ENCODE measurements at places on chromosomes 7 and 10.

GRCh38 chr7:116710764-116711452 lies 38.9 kb downstream of the MET start:
- no peak for DNase-seq

GRCh38 chr10:970311-971149 lies 17.7 kb upstream of the GTPBP4 start:
- DNase-seq = no peak

GRCh38 chr7:140512317-140513000 lies 33.2 kb upstream of the MKRN1 start:
- DNase-seq = no peak

DNA sequence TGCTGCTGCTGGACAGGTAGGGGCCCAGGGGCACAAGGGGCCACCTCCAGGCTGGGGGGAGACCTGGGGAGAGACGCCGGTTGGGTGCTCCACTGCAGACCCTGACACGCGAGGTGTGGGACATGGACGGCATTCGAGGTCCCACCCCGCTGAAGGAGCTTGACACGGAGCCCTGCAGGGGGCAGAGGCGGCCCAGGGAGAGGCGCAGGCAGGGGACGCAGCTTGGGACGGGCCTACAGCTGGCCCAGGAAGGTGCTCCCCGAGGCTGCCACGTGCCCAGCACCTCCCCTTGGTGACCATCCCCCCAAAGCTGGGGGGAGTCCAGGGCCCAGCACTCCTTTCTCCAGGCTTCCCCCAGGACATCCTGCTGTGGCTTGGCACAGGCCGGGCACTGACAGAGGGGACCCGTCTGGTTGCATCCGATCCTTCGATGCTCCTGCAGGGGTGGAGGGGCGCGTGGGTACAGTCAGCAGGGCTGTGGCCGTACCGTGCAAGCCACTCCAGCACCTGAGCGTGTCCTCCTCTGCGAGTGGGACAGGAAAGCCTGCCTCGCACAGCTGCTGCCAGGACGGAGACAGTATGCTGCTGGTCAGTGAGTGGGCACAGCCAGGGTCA lies 174.4 kb downstream of the ELFN1 start:
- no peak for DNase-seq

DNA sequence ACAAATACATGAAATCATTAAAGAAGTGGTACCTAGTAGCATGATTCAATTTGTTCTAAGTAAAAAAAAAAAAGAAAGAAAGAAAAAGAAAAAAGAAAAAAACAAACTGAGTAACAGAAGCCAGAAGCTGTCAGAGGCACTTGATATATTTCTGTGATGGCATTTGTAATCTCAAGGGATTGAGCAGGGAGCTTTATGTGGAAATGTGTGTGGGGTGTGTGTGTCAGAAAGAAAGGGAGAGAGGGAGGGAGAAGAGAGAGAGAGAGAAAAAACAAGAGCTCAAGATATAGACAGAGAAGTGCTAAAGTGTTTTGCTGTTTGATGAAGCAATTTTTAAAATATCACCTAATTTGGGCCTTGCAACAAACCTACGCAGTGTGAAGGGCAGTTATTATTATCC lies 357.6 kb upstream of the PCDH15 start:
- no peak for DNase-seq
